ENCODE measurements at places on chromosomes 6 and 20.

GRCh38 chr6:28897369-28897745 is 26.4 kb downstream of the TRIM27 start:
- no peak for DNase-seq

GRCh38 chr6:26012061-26012460 is 49.5 kb downstream of the TRIM38 start:
- DNase-seq: no peak

- no peak for DNase-seq
Measured at GRCh38 chr20:3730803-3731672, 1.4 kb upstream of the HSPA12B start.

GRCh38 chr6:122491919-122492555 is 20.4 kb upstream of the SERINC1 start:
- peak; percentile 30 for DNase-seq

- no peak for DNase-seq
Measured at GRCh38 chr6:118542184-118542952, 5.7 kb upstream of the PLN start.

- DNase-seq: no peak
Measured at GRCh38 chr6:146923205-146923833, 280.9 kb upstream of the STXBP5 start.

GRCh38 chr20:11143481-11143880 is 469.7 kb upstream of the JAG1 start:
- DNase-seq: no peak

All from activated T-helper 1 cell treated with anti-CD3 and anti-CD28 coated beads, Interleukin-2, amount 50 U/mL, for 16 hours (primary cell).